Kidney glomerular epithelial cell (primary cell): ENCODE measurements at places on chromosomes 11 and 22.

DNA sequence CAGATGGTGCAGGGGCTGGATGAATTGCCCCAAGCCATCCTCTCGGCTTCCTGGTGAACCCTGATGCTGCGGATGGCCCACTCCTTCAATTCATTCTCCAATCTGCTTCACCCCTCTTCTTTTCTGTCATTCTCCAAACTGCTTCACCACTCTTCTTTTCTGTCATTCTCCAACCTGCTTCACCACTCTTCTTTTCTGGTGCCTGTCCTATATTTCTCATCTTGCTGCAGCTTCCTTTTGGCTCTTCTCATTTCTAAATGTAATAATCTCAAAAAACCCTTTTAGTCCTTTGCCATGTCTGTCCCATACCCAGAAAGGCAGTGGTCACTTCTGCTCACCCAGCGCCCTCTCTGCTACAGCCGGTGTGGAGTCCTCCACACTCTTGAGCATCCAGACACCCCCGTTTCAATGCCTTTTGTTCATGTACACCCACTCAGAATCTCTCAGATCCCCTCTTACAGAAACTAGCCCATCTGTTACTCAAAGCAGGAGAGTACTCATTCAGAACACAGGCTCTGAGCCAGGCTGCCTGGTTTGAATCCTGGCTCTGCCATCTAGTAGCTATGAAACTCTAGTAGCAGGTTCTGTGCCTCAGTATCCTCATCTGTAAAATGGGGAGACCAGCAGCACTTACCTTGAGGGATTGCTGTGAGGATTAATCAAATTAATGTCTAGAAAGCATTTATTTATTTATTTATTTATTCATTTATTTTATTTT is 14.9 kb downstream of the SERPIND1 start:
- no peak for DNase-seq

GRCh38 chr22:37628830-37629229 is 10.6 kb upstream of the SH3BP1 start:
- no peak for DNase-seq

GRCh38 chr11:33843018-33843417 is 48.9 kb downstream of the LMO2 start:
- no peak for DNase-seq

DNA sequence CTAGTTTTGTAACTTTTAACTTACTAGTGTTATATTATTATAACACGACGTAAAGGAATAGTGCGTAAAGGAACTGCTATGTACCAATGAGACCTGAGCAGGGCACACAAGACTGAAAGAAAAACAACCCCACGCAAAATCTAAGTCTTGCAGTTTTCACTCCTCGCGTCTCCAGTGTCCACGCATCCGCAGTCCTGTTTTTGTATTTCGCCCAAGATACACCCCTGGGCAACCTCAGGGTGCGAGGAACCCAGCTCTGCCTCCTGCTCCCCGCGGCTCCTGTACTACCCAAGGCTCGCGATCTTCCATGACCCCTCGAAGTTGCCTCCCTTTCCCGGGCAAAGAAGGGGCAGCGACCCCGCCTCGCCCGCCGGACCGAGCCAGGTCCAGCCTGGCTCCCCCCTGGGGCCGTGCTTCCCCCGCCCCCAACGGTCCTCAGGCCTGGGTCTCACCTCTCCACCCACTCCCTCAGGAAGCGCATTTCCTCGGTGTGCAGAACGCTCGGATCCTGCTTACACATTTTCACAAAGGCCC is 393 bp downstream of the ST13 start:
- peak; percentile 20 for DNase-seq

DNA sequence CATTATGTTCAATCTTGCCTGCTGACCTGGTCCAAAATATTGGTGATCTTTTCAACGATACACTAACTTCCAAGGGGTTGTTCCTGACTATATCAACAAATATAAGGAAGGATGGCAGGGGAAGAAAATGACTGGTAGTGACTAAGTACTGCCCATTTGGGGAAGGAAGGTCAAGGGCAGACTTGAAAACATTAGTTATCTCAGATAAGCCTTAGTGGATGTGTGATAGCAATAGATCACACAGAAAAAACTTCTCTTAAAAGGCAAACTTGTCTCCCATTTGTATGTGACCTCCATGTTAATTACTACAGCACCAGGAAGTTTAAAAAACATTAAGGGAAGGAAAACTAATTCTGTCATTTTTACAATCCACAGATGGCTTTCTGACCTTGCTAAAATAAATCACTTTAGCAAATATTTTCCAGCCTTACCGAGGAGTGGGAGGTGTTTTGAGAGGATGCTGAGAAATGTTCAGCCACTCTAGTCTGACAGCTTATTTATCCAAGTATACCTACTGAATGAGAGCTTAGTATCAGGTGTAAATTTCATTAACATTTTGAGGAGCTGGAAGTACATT is 88.2 kb upstream of the DDI1 start:
- DNase-seq: no peak

DNA sequence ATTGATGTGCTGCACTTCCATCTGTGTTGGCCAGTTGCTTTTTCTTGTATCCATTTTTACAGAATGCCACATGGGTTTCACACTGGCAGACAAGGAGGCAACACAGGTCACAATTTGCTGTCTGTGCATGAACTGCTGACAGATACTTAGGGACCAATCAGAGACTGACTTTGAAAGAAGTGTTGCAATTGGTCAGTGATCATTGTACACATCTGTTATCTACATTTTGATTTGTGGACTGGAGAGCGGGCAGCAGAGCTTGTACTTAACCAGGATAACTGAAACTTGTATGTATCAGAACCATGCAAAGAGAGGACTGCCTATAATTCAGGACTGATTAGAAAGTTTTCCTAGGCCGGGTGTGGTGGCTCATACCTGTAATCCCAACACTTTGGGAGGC is 21.8 kb downstream of the PRR5 start:
- DNase-seq: no peak

- no peak for DNase-seq
Measured at GRCh38 chr11:57336111-57336666, 497 bp upstream of the SSRP1 start.

DNA sequence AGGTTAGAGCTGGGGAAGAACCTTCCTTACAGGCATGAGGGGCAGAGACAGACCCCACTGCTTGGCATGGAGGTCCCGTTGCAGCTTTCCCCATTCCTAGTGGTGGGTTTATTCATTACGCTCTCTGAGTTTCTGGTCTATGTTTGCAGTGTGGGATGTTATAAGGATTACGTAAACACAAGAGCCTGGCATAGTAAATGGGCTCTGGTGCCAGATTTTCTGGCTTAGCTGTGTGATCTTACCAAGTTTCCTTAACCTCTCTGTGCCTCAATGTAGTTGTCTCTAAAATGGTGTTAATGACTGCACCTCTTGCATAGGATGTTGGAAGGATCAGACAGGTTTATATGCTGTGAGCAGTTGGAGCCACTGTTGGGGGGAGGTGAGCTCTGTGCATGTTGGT is 15.1 kb downstream of the DTX4 start:
- no peak for DNase-seq

- no peak for DNase-seq
Measured at GRCh38 chr11:13965337-13965736, 2.8 kb downstream of the SPON1 start.

DNA sequence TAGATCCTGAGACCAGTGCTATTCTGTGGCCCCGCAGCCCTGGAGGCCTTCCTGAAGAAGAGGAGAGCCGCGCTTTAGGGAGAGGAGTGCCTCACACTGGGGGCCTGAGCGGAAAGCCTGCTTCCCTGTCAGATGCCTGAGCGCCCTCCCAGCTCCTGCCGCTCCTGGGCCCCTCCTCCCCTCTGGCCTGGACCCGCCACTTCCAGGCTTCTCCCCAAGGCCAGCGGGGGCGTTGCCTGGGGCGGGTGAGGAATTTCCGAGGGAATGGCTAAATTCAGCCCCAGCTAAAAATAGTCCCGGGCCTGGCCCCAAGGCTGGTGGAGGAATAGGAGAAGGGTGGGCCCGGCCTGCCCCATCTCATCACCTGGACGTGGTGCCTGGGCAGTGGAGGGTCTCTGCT is 15.4 kb downstream of the ARHGEF17 start:
- DNase-seq: peak; percentile 31

- DNase-seq: no peak
Measured at GRCh38 chr22:43228330-43228729, 41.4 kb upstream of the TTLL12 start.

DNA sequence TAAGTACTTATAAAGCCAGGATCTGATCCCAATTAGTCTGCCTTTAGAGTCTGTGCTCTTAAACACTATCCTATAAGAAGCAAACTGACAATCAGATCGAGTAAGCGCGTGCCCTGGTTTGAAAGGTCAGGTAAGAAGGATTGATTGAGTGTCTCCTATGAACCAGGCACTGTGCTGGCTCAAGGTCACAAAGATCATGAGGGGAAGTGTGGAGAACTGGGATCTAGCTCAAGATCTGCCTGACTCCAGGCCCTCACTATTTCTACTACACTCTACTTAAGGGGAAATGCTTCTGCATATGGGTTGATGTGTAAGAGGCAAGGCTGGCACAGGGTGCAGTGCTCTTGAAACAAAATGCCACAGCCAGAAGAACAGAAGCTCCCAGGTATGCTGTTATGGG is 77.0 kb downstream of the ME3 start:
- DNase-seq: no peak

GRCh38 chr11:102112509-102112821 is 2.2 kb downstream of the YAP1 start:
- no peak for DNase-seq

DNA sequence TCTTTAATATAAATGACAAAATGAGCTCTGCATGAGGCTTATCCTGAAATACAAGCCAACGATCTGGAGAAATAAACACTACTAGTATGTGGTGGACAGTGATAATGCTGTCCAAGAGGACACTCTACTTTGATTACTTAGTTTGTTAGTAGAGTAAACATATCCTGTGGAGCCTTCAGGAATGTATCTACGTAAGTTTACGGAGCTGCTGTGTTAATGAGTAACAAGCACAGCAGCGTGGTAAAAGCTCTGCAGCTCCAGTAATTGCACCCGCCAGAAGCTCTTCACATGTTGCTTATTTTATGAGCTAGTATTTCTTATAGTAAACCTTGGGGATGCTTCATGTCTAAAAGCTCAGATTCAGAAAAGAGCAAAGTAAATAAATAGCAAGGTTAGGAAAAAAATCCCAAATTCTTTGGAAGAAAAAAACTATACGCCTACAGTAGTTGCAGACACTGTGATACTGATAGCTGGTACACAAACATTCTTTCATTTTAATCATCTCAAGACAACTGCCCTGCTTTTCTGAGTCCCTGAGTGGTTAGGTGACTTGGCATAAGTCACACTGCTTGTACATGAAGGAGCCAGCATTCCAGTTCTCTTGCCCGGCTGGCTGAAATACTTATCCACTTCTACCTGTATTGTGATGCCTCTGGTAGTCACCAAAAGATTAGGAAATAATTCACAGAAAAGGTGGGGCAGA is 32.7 kb upstream of the CCDC34 start:
- peak; percentile 92 for DNase-seq

DNA sequence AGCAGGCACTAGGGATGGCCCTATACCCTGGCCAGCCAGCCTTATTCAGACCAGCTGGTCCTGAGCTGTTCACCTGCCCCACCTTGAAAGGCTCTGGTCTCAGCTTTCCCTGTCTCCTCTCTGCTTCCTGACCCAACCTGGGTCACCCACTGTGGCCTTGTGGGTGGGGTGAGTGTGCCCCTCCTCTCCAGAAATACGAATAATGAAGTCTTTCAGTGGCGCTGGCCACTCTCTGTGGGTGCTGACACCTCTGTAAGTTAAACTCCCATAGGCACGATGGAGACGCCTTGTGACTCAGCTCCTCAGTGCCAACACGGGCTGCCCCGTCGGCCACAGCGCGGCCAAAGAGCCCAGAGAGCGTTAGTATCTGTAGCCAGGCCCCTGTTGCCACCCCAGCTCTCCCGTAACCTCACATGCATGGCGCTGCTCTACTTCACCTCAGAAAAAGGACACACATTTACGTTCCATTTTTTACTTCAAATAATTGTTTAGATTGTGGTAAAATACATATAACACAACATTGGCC is 74.6 kb upstream of the SEPTIN5 start:
- DNase-seq: no peak

DNA sequence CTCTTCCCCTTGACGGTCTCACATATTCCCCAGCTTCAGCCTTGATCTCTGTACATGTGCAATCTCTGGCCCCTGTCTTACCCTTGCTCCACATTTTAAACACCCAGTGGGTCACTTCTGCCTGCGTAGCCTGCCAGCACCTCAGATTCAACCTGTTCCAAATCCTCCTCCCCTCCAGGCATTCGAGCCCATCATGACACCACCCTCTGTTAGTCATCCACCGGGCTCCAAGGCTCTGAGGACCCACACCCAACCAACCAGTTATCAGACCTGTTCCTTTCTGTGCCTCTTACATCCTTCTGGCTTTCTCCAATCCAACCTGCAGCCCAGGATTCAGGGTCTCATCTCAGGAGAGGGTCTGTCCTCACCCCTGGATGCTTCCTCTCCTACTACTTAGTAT is 119.8 kb upstream of the TBCEL start:
- no peak for DNase-seq

GRCh38 chr11:128482512-128483191 is 104.7 kb downstream of the ETS1 start:
- DNase-seq: no peak

GRCh38 chr11:94809251-94809650 is 41.1 kb downstream of the AMOTL1 start:
- no peak for DNase-seq

- no peak for DNase-seq
Measured at GRCh38 chr11:12767577-12767976, 93.4 kb downstream of the TEAD1 start.

DNA sequence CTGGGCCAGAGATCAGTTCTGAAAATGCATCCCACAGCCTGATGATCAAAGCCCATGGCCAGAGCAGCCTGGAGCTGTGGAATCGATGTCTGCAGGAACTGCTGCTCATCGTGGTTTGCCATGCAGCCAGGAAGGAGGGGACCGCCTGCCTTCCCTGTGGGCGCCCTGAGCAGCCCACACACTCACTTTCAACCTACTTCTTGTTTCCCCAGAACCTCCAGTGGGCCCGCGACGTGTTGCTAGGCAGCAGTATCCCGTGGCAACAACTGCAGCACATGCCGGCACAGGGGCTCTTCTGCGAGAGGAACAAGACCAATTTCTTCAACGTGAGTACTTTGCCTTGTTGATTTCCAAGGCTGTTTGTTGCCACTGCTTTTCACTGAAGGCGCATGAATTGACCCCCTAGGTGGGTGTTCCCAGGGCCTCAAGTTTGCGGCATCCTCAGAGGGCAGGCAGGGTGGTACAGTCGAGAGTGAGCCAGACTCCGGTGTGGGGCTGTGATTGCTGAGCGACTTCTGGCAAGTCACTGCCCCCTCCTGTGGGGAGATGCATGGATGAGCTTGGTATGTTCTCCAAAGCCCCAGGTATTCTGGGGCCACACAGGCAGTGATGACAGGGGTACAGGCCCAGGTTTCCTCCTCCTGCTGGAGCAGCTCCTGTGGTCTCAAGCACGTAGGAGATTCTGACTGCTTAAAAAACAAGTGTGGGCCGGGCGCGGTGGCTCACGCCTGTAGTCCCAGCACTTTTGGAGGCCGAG is 47.0 kb upstream of the SUSD2 start:
- DNase-seq: no peak
